ENCODE measurements at places on chromosomes 1 and 21.

GRCh38 chr1:15155888-15156741, 2.6 kb downstream of the TMEM51 start:
- no peak for DNase-seq

DNA sequence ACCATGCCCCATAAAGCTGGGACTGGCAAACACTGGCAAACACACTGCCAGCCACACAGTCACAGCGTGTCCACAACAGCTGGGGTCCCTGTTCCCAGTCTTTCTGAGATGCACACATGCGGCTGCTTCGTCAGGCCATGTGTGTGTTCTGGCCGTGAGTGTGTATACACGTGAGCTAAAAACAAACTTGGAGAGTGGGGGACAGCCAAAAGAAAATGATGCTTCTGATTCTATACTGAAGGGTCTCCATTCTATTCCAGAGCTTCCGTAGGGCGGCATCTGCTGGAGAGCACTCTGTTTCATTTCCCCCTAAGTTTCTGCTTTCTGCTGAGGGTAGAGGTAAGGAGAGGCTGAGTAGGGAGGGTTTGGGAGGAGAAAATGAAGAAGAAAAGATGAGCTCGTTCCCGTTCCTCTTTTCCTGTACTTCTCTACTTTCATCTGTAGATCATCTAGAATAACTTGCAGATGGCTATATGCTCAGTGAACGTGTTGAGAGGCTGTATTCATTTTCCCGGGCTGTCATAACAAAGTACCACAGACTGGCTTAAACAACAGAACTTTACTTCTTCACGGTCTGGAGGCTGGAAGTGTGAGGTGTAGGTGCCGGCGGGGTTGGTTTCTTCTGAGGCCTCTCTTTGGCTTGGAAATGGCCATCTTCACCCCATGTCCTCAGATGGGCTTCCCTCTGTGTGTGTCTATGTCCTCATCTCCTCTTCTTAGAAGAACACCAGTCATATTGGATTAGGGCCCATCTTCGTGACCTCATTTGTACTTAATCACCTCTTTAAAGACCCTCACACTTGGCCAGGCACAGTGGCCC, 151.6 kb downstream of the TOMM20 start:
- no peak for DNase-seq

- DNase-seq: no peak
Measured at GRCh38 chr1:3596663-3597598, 14.4 kb downstream of the MEGF6 start.

DNA sequence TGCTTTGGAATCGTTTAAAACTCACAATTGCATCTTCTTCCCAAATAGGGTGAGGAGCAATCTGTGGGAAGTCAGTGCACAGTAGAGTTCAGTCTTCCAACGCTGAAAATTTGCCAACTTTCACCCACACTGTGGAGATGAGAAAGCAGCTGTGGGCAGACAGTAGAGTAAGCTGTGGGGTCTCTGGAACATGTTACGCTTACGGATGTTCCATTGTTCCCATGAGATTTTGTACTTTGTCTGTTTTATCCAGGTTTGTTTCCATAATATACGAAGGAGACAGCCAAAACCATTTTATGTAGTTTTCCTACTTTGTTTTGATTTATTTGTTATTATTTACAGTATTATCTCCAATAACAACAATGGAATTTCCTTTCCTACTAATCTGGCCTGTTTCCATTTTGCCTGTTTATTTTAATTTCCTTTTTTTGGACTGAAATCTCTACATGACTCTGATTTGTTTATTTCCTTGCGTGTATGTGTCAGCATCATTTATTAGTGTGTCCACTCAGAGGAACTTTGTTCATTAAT, 65.1 kb upstream of the RGL1 start:
- no peak for DNase-seq

DNA sequence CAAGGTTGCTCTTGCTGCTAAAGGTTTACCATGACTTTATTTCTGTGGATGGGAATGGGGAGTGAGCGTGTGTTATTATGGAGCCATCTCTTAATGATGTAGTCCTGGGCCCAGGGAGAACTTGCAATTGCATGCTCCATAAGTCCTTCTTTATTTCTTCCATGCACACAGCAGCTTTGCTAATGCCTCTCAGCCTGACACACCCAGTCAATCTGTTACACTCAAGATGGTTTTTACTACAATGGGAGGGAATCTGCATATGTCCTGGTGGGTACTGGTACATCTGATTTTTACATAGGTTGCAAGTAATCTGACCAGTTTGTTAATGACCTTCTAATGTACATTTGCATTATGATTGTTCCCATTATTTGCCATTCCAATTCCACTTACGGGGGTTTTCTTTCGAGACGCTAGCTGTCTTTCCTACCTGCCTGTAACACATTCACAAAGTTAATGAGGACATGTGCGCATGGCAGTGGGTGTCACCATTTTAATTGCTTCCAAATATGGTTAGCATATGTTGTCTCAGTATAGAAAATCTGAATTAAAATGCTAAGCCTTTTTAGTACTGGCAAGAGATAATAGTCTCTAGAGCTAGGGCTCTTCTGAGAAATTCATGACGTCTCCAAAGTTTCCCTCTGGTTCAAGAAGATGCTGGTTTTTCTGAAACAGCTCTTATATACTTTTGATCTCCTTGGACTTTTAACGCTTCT, 188.2 kb downstream of the GRIK1 start:
- DNase-seq: no peak

- DNase-seq: no peak
Measured at GRCh38 chr1:41504114-41505035, 19.9 kb upstream of the EDN2 start.

GRCh38 chr1:19426294-19427086, 58.8 kb downstream of the CAPZB start:
- DNase-seq: no peak

DNA sequence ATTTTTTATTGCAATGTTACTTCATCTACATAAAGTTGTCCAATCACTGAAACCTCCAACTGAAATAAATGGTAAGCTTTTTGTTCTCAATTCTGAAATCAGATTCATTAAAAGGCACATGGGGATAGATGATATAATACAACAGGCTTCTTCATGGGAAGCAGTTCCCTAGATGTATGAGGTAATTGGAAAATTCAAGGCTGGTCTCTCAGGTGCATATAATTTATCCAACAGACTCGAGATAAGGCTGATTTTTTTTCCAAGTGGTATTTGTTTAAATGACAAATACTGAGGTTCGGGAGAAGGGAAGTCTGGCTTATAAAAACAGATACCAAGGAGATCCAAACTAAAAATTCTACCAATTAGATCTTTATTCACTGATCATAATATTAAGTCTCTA, 14.2 kb downstream of the TRIM45 start:
- no peak for DNase-seq

GRCh38 chr1:66532798-66533783, 862 bp upstream of the SGIP1 start:
- DNase-seq: no peak

DNA sequence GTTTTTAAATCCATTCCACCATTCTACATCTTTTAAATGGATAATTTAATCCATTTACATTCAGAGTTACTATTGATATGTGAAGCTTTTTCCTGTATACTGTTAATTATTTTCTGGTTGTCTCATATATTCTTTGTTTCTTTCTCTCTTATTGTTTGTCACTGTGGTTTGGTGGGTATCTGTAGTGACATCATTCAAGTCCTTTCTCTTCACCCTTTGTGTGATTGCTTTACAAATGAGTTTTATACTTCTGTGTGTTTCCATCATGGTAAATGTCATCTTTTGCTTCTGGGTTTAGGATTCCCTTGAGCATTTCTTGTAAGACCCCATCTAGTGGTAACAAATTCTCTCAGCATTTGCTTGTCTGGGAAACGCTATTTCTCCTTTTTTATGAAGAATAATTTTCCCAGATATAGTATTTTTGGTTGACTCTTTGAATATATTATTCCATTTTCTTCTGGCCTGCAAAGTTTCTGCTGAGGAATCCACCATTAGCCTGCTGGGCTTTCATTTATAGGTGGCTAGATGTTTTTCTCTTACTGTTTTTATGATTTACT, 10.2 kb downstream of the LY9 start:
- DNase-seq: no peak

DNA sequence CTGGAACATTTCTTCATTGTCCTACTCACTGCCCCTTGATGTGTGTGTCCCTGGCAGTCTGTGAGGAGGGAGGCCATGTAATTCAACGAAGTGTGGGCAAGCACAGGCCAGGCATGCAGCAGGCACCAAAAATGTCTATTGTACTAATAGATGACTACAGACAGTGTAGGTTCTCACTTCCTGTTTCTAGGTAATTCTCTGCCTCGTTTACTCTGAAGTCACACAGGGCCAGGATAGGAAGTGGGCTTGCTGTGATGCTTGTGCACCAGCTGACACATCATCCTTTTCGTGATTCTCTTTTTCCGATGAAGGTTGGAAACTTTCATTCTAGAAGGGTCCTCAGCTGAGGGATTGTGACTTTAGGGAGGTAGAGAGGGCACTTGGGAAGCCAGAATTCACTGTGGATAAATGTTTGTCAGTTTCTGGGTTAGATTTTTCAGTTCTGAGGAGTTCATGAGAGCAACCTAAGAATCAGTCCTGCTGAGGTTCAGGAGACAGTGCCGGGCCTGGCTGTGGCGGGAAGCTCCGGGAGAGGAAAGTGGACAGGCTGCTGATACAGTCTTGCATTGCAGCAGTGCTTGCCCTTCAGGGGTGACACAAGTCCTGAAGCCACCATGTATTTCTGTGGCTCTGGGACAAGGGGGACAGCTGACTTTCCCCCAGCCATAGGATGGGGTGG, 4.3 kb upstream of the CSF1 start:
- DNase-seq: no peak

DNA sequence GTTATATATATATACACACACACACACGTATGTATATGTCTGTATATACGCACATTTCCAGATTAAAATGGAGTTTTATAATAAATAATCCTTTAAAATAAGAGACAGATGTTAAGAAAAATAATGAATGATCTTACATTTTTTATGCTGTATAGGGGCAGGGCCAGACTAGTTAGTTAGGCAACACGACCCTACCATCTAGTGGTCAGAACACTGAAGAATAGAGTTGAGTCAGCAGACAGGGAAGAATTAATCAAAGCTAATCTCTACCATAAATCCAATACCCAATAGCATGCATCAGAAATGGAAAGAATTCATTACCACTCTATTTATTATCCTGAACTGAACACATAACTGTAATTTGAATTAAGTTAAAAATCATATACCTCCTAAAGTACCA, 156.7 kb downstream of the BRINP3 start:
- DNase-seq: no peak

DNA sequence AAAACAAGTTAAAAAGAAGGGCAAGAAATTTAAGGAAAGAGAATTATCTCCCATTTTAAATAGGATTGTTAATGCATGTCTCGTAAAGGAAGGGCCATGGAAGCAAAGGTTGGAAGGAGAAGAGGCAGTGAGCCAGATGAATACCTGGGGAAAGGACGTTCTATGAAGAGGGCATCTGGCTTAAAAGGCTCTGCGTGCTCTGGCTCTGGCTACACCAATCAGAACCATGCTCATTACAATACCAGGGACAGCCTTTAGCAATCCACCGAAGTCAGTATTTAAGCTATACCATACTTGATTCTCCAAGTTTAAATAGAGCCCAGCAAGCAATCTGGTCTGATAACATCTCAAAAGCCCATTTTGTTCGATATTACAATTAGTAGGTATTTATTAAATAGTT, 58.5 kb upstream of the C1orf87 start:
- DNase-seq: no peak

DNA sequence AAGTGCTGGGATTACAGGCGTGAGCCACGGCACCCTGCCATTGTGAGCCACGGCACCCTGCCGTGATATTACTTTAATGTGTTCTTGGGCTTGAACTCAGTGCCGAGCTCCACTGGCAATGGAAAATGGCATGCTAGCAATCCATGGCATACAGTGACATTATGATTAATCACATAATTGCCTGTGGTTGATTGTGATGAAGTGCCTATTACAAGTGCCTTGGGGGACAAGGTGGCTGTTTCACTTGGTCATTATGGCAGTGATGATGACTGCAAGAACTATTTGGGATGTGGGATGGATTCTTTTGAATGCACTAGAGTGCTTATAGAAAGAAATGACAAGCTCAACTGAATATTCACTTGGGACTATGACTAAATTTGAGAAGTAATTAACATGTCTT, 22.3 kb upstream of the HPCAL4 start:
- no peak for DNase-seq

GRCh38 chr1:15734901-15735300, 1.2 kb upstream of the SLC25A34 start:
- no peak for DNase-seq

DNA sequence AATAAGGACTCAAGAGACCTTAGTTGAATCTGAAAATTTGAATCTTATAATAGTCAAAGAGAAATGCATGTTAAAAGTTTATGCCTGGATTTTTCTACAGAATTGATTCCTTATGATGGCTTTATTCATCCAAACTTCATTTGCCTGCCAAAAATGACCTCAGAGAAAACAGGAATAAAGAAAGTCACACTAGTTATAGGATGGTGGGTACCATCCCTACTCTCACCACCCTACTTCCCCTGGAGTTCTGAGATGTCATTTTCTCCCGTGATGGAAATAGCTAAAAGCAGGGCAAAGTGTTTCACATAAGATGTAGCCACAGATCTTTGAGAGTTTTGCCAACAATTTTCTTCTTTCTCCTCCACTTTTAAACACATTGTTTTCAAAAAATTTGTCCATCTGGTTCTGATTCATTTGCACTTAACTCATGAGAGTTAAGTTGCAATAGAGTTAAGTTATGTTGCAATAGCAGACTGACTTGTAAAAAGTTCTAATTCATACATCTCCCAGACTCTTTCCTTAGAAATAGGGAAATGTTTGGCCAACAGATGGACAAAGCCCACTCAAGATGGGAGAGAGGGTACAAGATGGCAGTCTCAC, 384.6 kb downstream of the PLPP3 start:
- no peak for DNase-seq

GRCh38 chr1:62732331-62732730, 44.1 kb upstream of the DOCK7 start:
- DNase-seq: no peak

DNA sequence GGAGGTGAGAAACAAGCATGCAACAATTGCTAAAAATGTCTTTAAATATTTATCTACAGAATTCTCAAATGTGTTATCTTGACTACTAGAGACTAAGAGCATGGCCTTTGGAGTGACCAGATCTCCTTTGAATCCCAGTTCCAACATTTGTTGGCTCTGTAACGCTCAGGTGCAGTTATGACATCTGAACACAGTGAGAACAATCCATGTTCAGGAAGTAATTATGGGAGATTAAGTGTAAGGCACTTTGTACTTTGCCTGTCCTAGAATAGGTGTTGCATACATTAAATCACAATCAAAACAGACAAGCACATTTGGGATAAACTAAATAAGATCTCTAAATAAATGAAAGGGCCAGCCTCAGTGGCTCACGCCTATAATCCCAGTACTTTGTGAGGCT, 454.5 kb downstream of the SMYD3 start:
- DNase-seq: no peak

DNA sequence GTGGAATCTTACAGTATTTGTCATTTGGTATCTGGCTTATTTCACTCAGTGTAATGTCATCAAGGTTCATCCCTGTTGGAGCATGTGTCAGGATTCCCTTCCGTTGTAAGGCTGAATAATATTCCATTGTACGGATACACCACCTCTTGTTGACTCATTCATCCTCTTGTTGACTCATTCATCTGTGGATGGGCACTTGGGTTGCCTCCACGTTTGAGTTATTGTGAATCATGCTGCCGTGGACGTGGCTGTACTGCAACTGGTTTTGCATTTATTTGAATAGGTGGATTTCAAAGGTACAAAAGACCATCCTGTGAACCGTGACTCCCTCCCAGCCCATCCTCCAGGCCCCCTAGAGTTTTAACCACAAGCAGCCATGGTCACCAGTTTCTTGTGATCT, 11.9 kb upstream of the TCP10L start:
- DNase-seq: no peak

GRCh38 chr1:174964261-174964971, 35.3 kb upstream of the CACYBP start:
- no peak for DNase-seq

All from esophagus squamous epithelium (tissue), 5 donors.